ENCODE measurements at places on chromosomes 7 and 10.

- DNase-seq, result no peak
These were observed 32.6 kb upstream of the IL15RA start for GRCh38 chr10:6009961-6010360.

GRCh38 chr10:7130191-7130911 lies 280.5 kb downstream of the SFMBT2 start:
- no peak for DNase-seq

GRCh38 chr7:157124690-157125089 lies 14.0 kb upstream of the UBE3C start:
- no peak for DNase-seq

- no peak for DNase-seq
These were observed 227.3 kb downstream of the XPNPEP1 start for GRCh38 chr10:109695988-109696387.

GRCh38 chr10:30036811-30037210 lies 22.6 kb downstream of the JCAD start:
- DNase-seq, result no peak

DNA sequence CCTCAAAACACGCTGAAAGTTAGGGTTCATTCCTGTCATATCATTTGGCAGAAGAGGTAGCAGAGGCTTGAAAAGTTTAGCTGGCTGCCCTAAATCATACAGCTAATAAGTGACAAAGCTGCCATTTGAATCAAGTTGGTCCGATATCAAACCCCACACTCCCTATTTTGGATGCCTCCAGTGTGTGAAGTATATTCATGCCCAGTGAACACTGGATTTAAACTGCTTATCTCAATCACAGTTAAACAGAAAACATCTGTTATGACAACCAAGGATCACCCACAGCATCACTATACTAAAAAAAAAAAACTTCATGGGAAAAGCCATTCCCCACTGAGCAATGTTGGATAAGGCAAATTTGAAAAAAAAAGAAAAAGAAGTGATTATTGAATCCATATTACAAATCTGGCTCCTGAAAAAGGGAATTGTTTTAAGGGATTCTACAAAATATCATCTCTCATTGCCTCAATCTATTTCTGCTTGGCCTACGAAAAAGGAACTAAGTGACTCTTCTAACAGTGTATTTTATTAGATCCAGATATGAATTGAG lies 48.3 kb downstream of the ABCB1 start:
- DNase-seq, result no peak

DNA sequence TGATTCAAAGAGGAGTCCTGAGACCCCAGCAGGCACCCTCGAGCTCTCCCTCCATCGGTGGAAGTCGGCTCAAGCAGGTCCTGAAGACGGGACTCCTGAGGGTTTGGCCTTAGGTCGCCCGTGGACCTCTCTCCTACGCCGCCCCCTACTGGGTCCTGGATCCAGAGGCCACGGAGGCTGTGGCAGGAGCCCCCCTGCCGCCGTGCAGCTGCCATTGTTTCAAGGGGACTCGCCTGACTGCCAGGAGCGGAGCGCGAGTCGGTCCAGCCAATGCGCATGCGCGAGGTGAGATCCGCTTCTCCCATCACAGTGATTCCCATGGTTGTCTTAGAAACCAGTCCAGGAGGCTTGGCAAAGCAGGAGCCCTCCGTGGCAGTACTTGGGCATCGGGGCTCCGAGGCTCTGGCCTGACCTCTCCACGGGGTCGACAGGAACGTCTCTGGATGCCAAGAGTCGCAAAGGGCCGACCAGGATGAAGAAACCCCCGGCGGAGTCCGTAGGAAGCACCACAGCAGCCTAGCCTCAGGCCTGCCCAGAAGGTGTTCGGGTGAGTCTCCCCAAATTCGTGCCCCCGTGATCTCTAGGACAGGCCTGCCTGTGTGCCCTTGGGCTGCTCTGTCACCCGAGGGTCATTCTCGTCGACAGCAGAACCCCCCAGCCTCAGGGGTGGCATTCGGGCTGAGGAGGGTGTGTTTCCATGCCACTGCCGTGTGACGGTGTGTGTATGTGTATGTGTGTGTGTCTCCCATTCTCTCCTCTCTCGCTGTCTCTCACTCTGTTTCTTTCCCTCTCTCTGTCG lies 322.3 kb downstream of the ZNF716 start:
- no peak for DNase-seq

- DNase-seq, result no peak
These were observed 7.1 kb downstream of the ASB10 start for GRCh38 chr7:151179946-151180345.

DNA sequence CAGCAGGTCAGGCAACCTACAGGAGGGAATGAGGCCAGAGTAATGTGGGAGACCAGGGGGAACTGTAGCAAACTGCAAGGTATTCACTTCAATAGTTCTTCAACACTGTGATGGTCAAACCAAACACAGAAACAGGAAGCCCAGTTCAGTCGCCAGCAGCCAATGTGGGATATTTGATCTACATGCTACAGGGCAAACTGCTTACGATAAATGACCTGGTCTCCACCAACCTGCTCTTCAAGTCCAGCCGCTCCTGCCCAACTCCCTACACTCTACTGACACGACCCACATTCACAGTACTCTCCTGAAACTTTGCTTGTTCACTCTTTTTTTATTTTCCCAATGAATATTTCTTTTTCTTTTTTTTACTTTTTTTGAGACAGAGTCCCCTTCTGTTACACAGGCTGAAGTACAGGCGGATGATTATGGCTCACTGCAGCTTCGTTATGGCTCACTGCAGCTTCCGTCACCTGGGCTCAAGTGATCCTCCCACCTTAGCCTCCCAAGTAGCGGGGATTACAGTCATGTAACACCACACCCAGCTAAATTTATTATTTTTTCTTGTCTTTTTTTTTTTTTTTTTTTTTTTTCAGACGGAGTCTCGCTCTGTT lies 42.1 kb downstream of the MDH2 start:
- no peak for DNase-seq

GRCh38 chr7:102415685-102416225 lies 17.6 kb upstream of the ORAI2 start:
- DNase-seq, result peak; percentile 48

- no peak for DNase-seq
These were observed 456.4 kb upstream of the PFKP start for GRCh38 chr10:2610946-2611345.

DNA sequence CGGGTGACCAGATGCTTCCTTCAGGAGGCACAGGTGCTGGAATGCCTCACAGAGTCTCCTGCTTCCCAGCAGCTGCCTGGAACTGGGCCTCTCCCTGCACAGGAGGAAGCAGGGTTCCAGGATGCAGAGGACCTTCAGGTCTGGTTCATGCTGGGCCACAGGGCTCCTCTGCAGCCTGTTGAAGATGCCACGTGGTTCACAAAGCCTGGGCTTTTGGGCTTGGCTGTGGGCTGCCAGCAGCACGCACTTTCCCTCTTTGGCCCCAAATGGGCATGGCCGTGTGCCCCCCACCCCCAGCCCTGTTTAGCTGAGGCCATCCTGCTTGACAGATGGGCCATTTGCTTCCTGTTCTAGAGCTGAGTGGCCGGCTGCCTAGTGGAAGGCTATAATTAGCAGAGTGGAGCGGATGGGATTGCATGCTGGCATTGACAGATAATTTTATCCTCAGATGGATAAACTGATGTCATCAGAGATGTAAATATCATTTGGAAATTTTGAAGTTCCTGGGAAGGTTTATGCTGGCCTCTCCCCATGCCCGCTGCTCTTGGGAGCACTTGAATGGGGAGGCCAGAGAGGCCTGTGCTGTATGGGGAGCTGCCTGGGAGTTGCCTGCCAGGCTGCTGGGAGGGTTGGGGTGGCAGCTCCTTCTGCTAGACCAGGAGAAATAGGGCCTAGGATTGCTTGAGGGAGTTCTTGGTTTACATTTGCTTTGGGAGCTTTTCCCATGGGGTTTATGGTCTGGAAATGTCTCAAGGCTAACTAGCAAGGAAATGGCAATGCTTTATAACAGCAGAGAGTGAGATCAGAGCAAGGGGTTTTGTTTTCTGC lies 28.2 kb downstream of the TSPAN15 start:
- DNase-seq, result no peak

GRCh38 chr7:106178593-106179134 lies 66.6 kb upstream of the SYPL1 start:
- no peak for DNase-seq

DNA sequence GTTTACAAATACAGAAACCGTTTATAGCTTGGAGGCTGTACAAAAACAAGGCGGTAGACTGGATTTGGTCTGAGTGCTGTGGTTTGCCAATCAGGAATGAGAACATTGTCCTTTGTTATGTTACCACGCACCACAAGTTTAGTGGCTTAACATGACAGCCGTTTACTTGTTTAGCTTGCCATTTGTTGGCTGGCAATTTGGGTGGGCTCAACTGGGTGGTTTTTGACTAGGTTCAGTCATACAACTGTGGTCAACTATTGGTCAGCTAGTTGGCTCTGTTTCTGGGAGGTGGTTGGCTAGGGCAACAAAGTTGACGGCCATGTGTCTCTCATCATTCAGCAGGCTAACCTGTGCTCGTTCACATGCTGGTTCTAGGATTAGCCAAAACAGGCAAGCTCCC lies 60.1 kb upstream of the SP8 start:
- no peak for DNase-seq
